ENCODE measurements at places on chromosomes 1 and 21. TPM values are rescaled to one million over a fixed set of nuclear protein-coding genes. Genes with fewer than 3 reads are reported as not detected.

GRCh38 chr1:44806704-44807363 lies at the start of gene DYNLT4:
Gene DYNLT4, minus strand, starts transcription at chr1:44807351. Its CDS starts 683 bp downstream, at chr1:44806668.
- peak within 1 kb of the TSS; percentile 64 for H3K4me3 ChIP-seq
- H3K27ac ChIP-seq, result peak within 1 kb of the TSS; percentile 99
- DNase-seq, result no peak
- H3K27me3 ChIP-seq, result no peaks in the 10 kb centered on the region

DNA sequence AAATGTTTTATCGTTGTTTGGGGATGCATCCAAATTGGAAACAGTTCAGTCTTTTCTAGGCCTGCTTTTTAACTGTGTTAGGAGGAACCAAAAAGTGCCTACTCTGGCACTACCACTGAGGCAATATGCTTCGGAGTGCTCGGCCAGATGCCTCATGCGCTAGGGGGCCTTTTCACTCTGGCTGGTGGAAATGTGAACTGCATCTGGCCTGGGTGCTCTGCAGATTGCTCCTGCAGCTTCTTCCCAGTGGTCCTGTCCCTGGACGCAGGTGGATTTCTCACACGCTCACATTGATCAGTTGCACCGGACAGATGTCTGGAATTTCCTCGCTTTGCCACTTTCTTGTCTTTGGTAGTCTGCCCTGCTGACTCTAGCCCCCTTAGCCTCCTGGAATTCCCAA lies 330.2 kb upstream of the FMN2 start:
- H3K27me3 ChIP-seq, result no peaks in the 10 kb centered on the region
- H3K36me3 ChIP-seq, result no peaks in the 10 kb centered on the region
- no peak overlapping the region for H3K27ac ChIP-seq
- DNase-seq, result no peak
- H3K4me1 ChIP-seq, result no peaks in the 10 kb centered on the region

DNA sequence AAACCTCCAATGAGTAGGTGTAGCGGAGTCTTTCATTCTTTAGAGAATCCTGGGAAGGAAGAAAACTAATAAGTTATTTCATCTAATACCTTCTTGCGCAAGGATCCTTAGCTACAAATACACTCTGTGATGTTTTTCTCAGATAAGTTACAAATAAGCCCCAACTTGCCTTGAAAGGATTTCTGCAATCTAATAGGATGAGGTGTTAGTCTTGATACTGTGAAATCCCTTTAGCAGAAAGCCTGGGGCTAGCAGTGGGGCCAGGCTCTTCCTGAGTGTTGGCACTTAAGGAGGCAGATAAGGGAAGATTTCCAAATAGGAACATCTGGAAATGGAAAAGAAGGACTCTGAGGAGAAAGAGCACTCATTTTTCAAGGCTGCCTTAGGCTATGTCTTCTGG lies 168.0 kb upstream of the DAB1 start:
- no peaks in the 10 kb centered on the region for H3K27me3 ChIP-seq
- no peak overlapping the region for H3K27ac ChIP-seq
- no peaks in the 10 kb centered on the region for H3K4me1 ChIP-seq
- no peak overlapping the region for H3K4me3 ChIP-seq
- H3K36me3 ChIP-seq, result no peaks in the 10 kb centered on the region

DNA sequence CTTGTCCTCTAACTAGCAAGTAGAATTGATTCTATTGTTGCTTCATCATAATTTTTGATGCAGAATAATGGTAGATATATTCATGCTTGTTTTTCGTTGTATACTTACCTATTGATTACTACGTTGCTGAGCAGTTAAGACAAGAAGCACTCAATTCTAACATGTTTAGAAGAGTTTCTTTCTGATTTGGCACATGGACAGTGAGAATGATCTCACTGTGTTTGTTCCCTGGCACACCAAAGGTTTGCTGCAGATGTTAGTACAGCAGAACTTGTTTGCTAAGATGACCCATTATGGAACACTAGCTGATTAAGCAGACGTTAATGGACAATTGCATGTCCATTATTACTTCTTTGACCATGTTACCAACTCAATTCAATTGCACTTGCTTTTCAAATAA lies 184.7 kb upstream of the SGIP1 start:
- H3K36me3 ChIP-seq, result peaks cover 46% of the 10 kb centered on the region
- H3K4me1 ChIP-seq, result peaks cover 96% of the 10 kb centered on the region
- H3K27me3 ChIP-seq, result no peaks in the 10 kb centered on the region
- H3K27ac ChIP-seq, result peak overlapping the region; percentile 91
- peak overlapping the region; percentile 76 for H3K4me3 ChIP-seq

GRCh38 chr1:159924791-159925718 lies at the start of gene TAGLN2:
Gene TAGLN2, minus strand, starts transcription at chr1:159925507. Its CDS starts 4,998 bp downstream, at chr1:159920509.
- no peaks in the 10 kb centered on the region for H3K27me3 ChIP-seq
- peaks cover 42% of the 10 kb centered on the region for H3K4me1 ChIP-seq
- H3K36me3 ChIP-seq, result peaks cover 26% of the 10 kb centered on the region
- peak within 1 kb of the TSS; percentile 95 for H3K4me3 ChIP-seq

DNA sequence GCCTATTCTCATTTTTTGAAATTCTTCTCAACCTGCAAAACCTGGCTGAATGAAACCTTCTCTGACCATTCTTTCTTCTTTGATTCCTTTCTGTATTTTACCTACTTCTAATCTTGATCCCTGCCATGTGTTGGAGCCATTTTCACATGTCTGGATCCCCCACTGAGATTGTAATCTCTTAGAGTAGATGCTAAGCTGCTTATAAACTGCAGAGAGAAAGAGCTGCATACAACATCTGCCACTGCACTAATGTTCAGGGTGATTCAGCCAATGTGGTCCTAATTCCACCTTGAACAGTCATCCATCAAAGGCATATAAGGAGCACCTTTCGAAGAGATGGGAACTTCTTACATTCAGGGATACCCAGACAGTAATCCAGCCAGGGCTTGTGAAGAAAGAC lies 16.2 kb upstream of the DAB1 start:
- no peak overlapping the region for H3K27ac ChIP-seq
- no peaks in the 10 kb centered on the region for H3K27me3 ChIP-seq
- no peak for DNase-seq
- no peak overlapping the region for H3K4me3 ChIP-seq

GRCh38 chr21:42258150-42258884 lies 39.4 kb downstream of the ABCG1 start:
- no peaks in the 10 kb centered on the region for H3K36me3 ChIP-seq
- H3K27me3 ChIP-seq, result peaks cover 2% of the 10 kb centered on the region
- H3K4me1 ChIP-seq, result peaks cover 3% of the 10 kb centered on the region
- H3K4me3 ChIP-seq, result no peak overlapping the region
- no peak overlapping the region for H3K27ac ChIP-seq

DNA sequence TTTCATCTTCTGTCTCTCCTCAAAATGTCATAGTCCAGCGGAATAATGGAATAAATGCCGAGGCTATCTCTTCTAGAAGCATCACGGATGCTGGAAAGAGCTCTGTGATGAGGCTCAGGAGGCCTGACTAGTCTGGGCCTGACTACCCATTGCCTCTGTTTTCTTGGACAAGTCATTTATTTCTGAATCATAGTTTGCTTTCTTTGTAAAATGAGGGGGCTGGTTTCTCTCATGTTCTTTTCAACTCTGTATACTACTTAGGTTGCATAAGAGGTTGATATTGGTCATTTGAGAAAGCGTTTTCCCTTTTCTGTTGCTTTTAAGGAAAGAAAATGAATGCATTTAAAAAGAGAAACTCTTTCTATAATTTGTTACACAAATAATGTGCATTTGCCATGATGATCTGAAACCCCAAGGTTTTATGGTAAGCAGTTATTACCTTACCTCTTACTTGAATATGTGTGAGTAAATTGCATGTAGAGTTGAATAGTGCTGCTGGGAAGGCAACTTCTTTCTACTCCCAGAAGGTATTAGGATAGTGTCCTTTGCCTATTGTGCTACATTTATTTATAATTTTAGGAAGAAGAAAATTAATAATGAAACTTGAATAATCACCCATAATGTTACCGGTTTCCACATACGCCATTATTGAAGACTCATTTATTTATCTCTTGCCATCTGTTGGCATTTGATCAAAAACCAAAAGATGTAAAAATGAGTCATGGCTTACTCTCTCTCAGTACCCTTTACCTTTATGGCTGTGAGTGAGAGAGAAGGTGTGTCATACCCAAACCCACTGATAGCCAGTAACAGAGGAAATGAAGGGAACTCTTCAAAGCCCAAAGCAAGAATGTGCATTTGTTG lies 179.1 kb downstream of the FASLG start:
- H3K27ac ChIP-seq, result no peak overlapping the region
- peaks cover 16% of the 10 kb centered on the region for H3K4me1 ChIP-seq
- H3K27me3 ChIP-seq, result peaks cover 68% of the 10 kb centered on the region
- peaks cover 2% of the 10 kb centered on the region for H3K36me3 ChIP-seq
- DNase-seq, result no peak
- H3K4me3 ChIP-seq, result no peak overlapping the region

DNA sequence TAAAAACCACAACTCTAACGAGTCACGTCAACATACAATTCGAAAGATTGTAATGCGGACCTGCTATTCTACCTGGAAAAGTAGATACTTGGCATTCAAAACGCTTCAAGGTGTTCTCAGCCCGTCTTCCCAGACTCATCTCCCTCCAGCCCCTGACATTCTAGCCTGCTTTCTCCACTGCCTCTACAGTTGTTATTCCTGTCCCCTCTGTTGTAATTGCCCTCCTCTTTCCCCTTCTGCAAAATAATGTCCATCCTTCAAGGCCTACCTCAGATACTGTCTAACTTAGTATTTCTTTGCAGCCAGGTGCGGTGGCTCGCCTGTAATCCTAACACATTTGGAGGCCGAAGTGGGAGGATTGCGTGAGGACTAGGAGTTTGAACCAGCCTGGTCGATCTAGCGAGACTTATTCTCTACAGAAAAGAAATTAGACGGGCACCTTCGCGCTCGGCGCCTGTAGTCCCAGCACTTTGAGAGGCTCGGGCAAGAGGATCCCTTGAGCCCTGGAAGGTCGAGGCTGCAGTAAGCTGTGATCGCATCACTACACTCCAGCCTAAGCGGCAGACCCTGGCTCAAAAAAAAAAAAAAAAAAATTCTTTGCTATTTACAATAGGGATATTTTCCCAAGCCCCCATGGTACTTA lies 756 bp upstream of the RBM34 start:
- no peaks in the 10 kb centered on the region for H3K27me3 ChIP-seq
- no peak for DNase-seq
- peak overlapping the region; percentile 94 for H3K27ac ChIP-seq
- H3K36me3 ChIP-seq, result peaks cover 23% of the 10 kb centered on the region
- H3K4me1 ChIP-seq, result peaks cover 17% of the 10 kb centered on the region
- H3K4me3 ChIP-seq, result peak overlapping the region; percentile 91

DNA sequence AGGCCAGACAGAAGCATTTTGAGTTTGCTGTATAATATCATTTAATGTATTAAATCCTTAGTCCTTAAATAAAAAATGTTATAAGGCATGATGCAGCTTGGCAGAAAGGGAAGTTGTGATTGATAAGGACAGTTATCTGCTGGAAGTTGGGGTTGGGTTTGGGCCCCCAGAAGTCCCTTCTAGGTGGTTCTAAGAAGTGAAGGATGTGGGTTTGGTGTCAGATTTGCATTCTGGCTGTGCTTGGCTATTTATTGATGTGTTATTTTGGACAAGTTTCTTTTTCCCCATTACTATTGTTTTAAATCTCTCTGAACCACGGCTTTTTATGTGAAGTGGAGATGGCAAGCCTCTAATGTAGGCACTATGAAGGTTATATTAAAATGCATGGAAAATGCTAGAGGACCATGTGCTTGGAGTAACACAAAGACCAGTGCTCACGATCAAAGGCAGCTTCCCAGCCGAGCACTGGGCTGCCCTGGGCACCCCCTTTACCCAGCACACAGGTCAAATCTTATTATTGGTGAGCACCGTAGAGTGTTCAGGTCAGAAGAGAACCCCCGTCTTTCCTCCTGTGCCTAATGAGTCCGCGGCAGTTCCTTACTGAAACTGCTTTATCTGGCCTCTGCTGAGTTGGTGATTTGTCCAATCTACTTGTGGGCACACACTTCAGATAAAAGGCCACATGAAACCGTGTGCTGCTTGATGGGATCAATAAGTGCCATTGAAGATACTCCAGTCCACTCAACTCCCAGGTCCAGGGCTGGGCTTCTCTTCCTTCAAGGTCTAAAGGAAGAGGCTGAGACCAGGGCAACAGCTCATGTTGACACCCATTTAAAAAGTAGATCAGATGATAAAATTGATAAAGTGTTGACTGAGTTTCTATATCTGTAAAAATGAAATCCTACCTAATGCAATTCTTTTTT lies 212.0 kb downstream of the PRDM2 start:
- peaks cover 2% of the 10 kb centered on the region for H3K27me3 ChIP-seq
- peaks cover 22% of the 10 kb centered on the region for H3K4me1 ChIP-seq
- H3K36me3 ChIP-seq, result no peaks in the 10 kb centered on the region
- H3K27ac ChIP-seq, result no peak overlapping the region

DNA sequence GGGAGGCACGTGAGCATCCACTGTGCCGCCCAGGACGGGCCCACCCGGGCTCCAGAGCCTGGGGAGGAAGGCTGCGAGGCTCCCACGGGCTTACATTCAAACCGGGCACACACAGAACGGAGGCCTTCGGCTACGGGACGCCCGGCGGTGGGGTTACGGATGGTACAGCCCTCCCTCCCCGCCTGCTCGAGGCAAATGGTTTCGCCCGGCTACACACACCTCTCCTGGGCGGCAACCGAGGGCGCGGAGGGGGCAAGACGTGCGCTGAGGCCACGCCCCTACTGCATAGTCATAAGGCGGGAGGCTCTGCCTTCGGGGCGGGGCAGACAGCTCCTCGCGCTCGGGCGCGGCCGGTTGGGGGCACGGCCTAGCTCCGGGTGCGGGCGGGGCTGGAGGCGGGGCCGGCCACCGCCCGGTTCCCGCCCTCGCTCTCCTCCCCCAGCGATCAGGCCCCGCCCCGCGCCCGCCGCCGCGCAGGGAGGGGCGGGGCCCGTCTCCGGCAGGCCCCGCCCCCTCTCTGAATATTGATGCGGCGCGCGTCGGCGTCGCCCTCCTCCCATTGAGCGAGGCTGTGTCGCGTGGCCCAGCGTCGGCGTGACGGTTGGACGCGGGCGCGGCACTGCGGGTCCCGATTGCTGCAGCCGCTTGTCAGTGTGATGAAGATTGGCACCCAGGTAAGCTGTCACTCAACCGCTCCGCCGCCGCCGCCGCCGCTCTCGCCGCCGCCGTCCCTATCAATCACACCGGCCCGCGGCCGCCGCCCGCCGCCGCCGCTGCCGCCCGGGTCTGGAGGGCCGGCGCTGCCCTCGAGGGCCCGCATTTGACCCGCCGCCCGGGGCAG lies at the start of gene PKNOX1:
PKNOX1 (plus strand) TSS at position 572 of the 841 bp plus-strand sequence. CDS start 29,820 bp downstream, outside the sequence.
- H3K27me3 ChIP-seq, result no peaks in the 10 kb centered on the region
- H3K4me3 ChIP-seq, result peak within 1 kb of the TSS; percentile 85
- peaks cover 19% of the 10 kb centered on the region for H3K36me3 ChIP-seq
- H3K27ac ChIP-seq, result peak within 1 kb of the TSS; percentile 95

GRCh38 chr1:5914676-5915365 lies 77.4 kb downstream of the NPHP4 start:
- no peaks in the 10 kb centered on the region for H3K36me3 ChIP-seq
- H3K4me1 ChIP-seq, result peaks cover 7% of the 10 kb centered on the region
- H3K4me3 ChIP-seq, result no peak overlapping the region
- H3K27ac ChIP-seq, result no peak overlapping the region

GRCh38 chr1:43419627-43420425 lies 30.1 kb downstream of the SZT2 start:
- no peaks in the 10 kb centered on the region for H3K27me3 ChIP-seq
- no peak overlapping the region for H3K4me3 ChIP-seq
- DNase-seq, result no peak

ZSWIM5 gene
- total RNA-seq, result 0.47 TPM

PLEKHN1 gene
- total RNA-seq, result 3.9 TPM

TMEM81 gene
- 3.0 TPM for total RNA-seq

CELA3B gene
- total RNA-seq, result not detected

HAPLN2 gene
- not detected for total RNA-seq

SHISA4 gene
- total RNA-seq, result 0.54 TPM

RPE65 gene
- total RNA-seq, result not detected

PCSK9 gene
- not detected for total RNA-seq

FCRL6 gene
- 0.61 TPM for total RNA-seq

Data from activated CD8-positive, alpha-beta memory T cell treated with anti-CD3 and anti-CD28 coated beads, Interleukin-2, amount 10 ng/mL, durations not matched to agents 7 days and 5 days (primary cell).